ENCODE measurements at places on chromosomes 4 and X.

GRCh38 chr4:8039290-8039689, 99.6 kb upstream of the AFAP1 start:
- DNase-seq = peak; percentile 98

- no peak for DNase-seq
These were observed 2.8 kb downstream of the VEGFC start for GRCh38 chr4:176789955-176790354.

DNA sequence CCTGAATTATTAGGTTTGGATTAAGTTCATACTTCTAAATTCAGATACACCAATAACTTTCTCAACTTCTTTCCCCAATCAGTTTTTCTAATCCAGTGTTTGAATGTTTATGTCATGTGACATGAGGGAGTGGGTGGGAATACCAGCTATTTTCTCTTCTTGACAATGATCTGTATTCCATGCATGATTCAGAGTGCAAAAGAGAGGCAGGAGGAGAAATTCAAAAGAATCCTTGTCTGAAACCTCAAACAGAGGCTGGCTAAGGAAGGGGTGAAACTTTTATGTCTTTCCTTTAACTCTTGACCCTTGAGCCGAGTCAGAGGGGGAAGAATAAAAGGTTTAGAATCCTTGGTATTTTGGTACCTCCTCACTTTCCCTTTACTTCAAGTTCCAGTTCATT, 544.7 kb downstream of the SPRY1 start:
- no peak for DNase-seq

- DNase-seq = no peak
These were observed 645.8 kb downstream of the CENPC start for GRCh38 chr4:66899422-66900065.
